Dermis blood vessel endothelial cell (primary cell): ENCODE measurements at places on chromosomes 7 and 10. TPM values are rescaled to one million over a fixed set of nuclear protein-coding genes. Genes with fewer than 3 reads are reported as not detected.

VAX1 gene
- not detected in 2 replicates for total RNA-seq

GRCh38 chr7:41661596-41661995 is 41.3 kb downstream of the INHBA start:
- DNase-seq = no peak

NCAPG2 gene
- total RNA-seq = 12.4 and 46.8 TPM in 2 replicates

DNA sequence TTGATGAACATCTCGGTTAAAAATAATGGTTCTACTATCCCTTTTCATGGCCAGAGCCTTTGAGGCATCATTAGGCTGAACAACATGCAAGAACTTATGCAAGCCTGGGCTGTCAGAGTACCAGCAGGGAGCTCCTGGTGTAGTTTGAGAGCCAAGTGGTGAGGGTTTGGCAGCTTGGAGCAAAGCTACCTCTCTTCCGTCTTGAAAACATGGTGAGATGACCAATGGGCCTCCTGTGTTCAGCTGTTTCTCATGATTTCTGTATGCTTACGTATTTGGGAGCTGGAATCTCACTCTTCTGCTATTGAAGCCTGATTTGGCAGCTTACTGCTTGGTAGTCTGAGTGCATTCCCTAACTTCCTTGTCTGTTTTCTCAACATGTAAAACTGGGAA is 150.4 kb downstream of the CXCL12 start:
- DNase-seq = no peak

GRCh38 chr7:151540146-151540545 is 20.5 kb upstream of the RHEB start:
- DNase-seq = no peak

DNA sequence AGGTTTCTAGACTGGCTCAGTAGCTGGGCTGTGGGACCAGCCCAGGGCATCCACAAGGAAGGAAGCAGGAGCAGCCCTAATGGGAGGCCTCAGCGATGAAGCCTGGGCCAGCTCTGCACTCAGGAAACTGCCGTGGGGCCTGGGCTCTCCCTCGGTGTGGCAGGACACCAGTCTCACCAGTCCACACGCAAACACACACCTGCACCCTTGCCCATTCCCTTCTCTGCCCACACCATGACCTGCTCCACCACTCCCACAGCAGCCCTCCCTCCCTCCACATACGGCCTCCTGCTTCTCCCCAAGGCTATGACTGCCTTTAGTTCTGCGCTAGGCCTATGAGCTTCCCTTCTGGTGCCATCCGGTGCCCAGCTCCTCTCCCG is 7.1 kb downstream of the FGF8 start:
- no peak for DNase-seq
